IPS DF 6.9 (cell line): ENCODE measurements at places on chromosomes 6 and 20.

- no peak for DNase-seq
Measured at GRCh38 chr6:10300071-10300470, 114.8 kb downstream of the TFAP2A start.

DNA sequence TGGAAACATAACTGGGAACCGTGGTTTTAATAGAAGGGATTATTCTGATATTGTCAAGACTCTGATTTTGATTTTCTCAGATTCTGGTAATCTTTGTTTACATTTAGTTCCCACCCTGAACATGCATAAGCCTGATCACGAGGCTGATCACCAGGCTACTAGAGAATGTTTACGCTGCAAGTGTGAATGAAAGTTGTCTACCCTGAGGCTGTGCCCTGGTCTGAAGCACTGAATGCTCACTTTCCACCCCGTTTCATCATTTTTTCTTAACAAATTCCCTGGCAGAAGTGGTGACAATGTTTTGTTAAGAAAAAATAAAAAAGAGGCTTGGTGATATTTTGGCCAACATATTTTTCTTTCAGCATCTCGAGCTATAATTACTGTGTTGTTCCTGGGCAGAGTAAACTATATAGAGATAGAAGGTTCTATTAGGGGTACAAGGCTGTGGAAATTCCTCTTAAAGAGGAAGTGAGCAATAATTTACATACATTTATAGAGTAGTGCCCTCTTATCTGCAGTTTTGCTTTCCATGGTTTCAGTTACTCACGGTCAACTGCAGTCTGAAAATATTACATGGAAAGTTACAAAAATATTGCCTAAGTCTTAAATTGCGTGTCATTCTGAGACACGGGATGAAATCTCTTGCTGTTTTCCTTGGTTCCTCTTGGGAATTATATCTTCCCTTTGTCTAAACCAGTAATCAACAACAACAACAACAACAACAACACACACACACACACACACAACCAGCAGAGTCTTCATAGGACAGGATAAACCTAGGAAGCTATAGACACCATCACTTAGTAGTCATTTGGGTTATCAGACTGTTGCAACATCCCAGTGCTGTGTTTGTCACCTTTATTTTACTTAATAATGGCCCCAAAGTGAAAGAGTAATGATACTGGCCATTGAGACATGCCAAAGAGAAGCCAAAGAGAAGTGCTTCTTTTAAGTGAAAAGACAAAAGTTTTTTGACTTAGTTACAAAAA is 566.6 kb upstream of the CITED2 start:
- no peak for DNase-seq

GRCh38 chr20:49471397-49471796 is 11.1 kb downstream of the KCNB1 start:
- DNase-seq = no peak

GRCh38 chr6:6870921-6871320 is 236.8 kb upstream of the RREB1 start:
- DNase-seq = no peak

DNA sequence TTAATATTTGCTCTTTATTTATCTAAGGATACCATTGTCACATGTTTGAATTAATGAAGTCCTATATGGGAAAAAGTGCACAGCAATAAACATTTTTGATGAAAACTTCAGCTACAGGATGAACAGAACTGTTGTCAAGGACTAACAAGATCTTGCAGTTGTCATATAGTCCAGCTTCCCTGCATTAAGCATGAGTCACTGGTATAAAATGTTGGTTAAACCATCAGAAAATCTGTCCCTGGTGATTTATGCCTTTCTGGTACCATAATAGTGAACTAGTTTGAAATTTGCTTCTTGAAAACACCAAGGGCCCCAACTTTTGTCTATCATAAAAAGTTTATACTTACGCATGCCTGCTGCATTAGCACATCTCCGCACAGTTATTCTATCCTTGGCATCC is 60.4 kb upstream of the RSPO3 start:
- no peak for DNase-seq

GRCh38 chr6:139288496-139289040 is 3.2 kb downstream of the TXLNB start:
- DNase-seq = no peak

GRCh38 chr6:9761220-9761619 is 653.7 kb downstream of the TFAP2A start:
- no peak for DNase-seq

- no peak for DNase-seq
Measured at GRCh38 chr6:134607411-134607810, 289.5 kb upstream of the SGK1 start.

GRCh38 chr20:24146231-24146634 is 157.7 kb upstream of the GGTLC1 start:
- no peak for DNase-seq

DNA sequence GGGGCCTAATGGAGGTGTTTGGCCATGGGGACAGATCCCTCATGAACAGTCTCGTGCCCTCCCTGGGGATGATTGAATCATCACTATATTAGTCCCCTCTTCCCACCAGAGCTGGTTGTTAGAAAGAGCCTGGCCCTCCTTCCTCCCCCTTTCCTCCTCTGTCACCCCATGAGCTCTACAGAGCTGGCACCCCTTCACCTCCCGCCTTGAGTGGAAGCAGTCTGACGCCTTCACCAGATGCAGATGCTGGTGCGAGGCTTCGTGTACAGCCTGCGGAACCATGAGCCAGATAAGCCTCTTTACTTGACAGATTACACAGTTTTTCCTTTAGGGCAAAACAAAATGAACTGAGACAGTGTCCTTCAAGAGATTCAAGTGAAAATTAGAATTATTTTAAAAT is 74.4 kb upstream of the RIPOR2 start:
- no peak for DNase-seq

DNA sequence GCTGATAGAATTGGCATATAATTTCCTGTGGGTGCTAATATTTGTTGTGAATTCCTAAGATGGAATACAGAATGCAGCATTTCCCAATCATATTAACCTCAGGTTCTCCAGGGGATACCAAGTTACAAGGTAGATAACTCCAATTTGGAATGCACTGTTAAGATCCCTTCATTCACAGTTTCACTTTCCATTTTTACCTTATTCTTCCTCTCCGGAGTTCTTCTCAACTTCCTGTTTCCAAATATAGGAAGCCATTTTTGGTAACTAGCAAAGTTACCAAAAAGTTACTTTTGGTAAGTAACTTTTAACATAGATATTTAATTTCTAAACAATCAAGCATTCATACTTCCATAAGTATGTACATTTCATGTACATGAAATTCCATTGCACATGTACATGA is 63.5 kb upstream of the PHACTR2 start:
- no peak for DNase-seq

GRCh38 chr20:62354031-62354808 is 12.9 kb downstream of the LAMA5 start:
- no peak for DNase-seq

DNA sequence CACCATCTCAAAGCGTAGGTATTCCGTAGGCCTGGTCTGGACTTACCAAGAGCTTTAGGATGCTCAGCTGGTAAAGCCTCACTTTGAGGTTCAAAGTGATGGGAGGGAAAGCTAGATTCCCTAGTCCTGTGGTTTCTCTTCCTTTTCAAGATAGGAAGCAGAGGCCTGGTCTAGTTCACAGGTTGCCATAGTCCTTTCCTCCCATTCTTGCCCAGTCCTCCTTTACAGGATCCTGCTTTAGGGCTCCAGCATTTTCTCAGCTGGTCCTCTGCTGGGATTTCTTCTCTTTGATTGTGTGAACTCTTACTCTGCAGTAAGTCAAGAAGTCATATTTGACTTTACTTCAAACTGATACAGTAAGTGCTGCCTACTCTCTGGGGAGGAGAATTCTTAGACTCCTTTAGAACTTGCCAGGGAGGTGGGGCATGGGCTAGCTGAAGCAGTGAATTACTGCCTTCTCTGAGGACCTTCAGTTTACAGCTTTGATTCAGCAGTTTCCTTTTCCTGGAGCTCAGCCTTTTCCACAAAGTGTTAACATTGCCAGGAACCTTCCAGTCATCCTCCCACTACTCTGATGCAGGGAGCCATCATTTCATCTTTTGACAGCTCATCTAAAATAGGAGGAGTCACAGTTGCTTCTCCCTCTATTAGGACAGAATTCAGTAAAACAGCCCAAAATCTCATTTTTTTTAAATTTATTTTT is 42.8 kb upstream of the PLCG1 start:
- DNase-seq = no peak
